Kidney capillary endothelial cell (primary cell): ENCODE measurements at places on chromosomes 12 and 14.
A peak's percentile ranks its signal among the peaks of the same experiment; 100 is the strongest.

DNA sequence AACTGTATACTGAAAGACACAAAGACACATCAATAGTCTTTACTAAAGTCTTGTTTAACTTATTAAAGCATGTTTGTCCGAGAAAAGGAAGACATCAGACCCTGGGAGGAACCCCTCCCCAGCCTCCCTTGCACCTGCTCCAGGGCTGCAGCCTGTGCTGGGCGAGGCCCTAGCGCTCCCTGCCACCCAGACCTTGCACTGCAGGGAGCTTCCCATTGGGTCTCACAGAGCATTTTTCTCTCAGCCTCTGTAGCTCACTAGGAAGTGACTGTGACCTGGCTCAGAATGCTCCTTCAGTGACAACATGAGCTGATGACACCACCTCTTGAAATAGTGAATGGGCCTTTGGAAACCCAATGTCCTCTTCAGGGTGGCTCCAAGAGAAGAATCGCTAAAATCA, 461.2 kb downstream of the TMEM121 start:
- no peak for DNase-seq

DNA sequence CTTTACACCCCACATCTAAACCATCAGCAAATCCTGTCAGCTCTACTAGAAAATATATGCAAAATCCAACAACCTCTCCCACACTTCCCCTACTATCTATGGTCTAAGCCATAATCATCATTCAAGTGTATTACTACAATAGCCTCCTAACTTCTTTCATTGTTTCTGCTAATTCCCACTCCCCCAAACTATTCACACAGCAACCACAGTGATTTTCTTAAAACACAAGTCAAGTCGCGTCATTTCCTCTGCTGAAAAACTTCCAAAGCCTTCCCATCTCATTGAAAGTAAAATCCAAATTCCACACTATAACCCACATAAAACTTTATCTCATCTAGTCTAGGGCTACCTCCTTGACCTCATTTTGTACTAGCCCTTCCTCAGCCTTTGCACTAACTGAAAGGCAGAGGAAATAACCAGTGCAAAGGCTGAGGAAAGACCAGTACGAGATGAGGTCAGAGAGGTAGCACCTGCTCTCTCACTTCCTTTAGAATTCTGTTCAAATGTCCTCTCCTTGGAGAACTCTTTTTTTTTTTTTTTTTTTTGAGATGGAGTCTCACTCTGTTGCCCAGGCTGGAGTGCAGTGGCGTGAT, 65.5 kb upstream of the MDM1 start:
- DNase-seq, result no peak

GRCh38 chr12:108418164-108418890, 79.2 kb upstream of the CMKLR1 start:
- DNase-seq, result no peak

DNA sequence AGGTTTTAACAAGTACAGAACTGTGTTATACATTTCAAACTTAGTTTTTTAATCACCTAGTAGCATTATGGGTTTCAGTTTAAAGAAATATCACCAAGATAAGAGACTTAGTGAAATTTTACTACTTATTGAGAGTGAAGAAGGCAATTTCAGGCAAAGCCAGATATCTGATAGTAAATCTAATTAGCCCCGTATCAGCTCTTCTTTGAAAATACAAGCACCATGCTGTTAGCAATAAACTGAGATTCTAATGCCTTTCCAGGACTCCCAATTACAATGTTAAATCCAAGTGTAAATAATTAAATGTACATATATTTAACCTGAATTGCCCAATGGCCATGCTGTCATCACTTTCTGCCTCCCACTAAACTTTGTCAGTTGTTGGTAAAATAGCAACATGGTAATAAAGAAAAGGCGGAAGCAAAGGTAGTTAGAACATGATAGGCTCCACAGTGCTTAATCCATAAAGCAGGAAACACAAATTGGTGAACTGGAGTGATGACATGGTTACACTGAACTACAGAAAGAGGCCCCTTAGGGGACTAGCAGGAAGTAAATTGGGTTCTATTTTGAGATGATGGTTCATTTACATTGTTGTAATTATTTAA, 646.1 kb downstream of the C12orf50 start:
- DNase-seq, result no peak

- DNase-seq, result peak; percentile 11
These were observed 465.9 kb upstream of the TBX3 start for GRCh38 chr12:115149685-115150378.

GRCh38 chr12:31928246-31929026, 30.8 kb upstream of the RESF1 start:
- no peak for DNase-seq

- DNase-seq, result no peak
These were observed 2.2 kb upstream of the DIABLO start for GRCh38 chr12:122228092-122228491.

GRCh38 chr12:91951571-91951970, 194.1 kb downstream of the BTG1 start:
- peak; percentile 19 for DNase-seq

GRCh38 chr14:95382747-95383146, 63.0 kb upstream of the CLMN start:
- no peak for DNase-seq

DNA sequence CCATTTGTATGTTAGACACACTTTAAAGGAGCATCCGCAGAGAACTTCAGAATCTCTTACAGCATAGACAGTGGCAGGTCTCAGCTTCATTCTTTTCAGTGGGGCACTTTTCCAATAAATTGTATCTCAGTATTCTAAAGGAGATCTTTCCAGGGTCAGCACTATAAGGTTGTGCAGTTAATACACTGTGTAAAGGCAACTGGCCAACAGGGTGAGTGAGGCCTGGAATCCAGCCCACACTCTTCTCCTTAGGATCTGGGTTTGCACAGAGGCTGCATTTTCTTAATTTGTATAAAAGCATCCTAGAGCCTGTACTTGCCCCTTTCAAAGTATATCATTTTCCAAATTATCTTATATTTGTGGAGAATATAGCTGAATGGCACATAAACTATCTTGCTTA, 94.2 kb downstream of the MYF5 start:
- no peak for DNase-seq

- DNase-seq, result peak; percentile 70
These were observed 14.9 kb upstream of the IRF2BPL start for GRCh38 chr14:77043177-77043983.

GRCh38 chr12:75661908-75662307, 150.5 kb upstream of the KRR1 start:
- DNase-seq, result no peak

- DNase-seq, result no peak
These were observed 169.4 kb upstream of the CNTN1 start for GRCh38 chr12:40522837-40523236.

GRCh38 chr14:95314609-95315008, 5.1 kb downstream of the CLMN start:
- DNase-seq, result no peak

- DNase-seq, result no peak
These were observed 23.7 kb upstream of the SLC2A3 start for GRCh38 chr12:7959701-7960121.

DNA sequence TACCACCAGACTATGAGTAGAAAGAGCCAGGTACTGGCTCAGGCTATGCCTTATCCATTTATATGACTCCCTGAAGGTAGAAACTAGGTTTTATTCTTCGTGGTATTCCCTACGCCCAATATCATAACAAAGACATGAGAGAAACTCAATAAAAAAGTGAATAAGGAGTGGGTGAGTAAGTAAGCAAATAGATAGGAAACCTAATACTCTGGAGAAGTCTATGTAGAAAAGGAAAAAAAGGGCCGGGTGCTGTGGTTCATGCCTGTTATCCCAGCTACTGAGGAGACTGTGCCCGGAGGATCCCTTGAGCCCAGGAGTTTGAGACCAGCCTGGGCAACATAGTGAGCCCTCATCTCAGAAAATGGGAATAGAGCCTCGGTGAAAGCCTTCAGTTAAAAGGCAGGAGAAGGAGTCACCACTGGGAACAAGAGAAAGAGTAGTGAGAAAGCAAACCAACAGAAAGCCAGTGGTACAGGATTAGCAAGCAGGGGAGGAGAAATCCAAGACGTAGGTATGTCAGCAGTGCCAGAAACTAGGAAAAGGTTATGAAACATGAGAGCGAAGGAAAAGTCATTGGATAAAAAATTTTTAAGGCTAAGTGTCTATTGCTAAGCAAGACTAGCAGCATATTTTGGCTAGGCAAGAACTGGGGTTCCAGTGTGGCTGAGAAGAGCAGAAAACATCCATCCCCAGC, 6.0 kb upstream of the OR6J1 start:
- no peak for DNase-seq

GRCh38 chr12:116287842-116288301, 10.4 kb upstream of the MED13L start:
- DNase-seq, result no peak

DNA sequence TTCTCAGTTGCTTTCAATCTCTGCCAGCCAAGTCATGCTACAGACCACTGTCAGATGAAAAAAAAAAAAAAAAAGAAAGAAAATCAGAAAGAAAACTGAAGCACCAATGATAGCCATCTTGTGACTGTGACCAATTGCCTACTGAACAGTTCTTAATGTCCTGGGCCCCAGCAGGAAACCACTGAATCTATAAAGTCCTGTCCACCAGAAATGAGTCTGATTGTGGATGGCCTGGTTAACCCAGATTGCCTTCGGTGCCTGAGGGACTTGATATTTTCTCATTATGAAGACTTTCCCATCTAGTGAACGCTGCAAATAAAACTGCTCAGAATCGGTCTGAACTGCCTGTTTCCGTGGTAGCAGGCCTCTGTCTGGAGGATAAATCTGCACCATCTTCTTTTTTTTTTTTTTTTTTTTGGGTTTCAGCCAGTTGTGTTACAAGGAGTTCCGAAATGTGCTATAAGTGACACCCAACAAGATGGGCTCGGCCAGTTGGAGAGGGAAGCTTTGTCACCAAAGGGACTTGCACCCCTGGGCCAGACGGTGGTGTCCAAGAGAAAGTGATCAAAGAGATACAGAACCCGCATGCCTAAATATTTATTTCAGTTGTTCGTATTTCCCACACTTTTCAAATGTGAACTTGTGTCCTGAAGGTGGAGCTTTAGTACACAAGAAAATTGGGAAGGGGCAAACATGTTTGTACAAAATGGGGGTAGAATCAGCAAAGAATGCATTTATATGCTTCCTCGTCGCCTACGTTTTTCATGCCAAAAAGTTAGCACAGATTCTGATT, 3.0 kb upstream of the PLXNC1 start:
- peak; percentile 31 for DNase-seq
